ENCODE measurements at places on chromosomes 5 and 9.

DNA sequence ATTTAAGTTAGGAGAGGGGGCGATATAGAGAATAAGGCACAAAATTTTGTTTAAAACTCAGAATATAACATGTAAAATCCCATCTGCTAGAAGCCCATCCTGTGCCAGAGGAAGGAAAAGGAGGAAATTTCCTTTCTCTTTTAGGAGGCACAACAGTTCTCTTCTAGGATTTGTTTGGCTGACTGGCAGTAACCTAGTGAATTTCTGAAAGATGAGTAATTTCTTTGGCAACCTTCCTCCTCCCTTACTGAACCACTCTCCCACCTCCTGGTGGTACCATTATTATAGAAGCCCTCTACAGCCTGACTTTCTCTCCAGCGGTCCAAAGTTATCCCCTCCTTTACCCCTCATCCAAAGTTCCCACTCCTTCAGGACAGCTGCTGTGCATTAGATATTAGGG, 18.3 kb downstream of the MOCS2 start:
- peak; percentile 71 for DNase-seq

GRCh38 chr5:42531611-42532010, 108.4 kb downstream of the GHR start:
- no peak for DNase-seq

DNA sequence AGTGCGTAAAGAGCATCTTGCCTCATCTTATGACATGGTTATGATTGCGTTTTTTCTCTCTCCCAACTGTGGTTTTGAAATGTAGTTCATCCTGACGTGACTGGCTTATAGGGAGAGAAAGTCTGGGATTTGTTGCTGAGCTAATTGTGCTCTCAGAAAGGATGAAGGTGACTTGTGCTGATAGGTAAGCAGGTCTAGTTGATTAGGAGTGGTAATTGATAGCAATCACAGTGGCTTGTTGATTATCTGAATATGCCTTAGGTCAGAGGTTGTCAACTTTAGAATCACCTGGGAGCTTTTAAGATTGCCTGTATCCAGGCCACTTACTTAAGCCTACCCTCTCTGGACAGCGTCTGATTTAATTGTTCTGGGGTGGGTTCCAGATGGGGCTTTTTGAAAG, 117.8 kb downstream of the TLE4 start:
- DNase-seq = no peak

DNA sequence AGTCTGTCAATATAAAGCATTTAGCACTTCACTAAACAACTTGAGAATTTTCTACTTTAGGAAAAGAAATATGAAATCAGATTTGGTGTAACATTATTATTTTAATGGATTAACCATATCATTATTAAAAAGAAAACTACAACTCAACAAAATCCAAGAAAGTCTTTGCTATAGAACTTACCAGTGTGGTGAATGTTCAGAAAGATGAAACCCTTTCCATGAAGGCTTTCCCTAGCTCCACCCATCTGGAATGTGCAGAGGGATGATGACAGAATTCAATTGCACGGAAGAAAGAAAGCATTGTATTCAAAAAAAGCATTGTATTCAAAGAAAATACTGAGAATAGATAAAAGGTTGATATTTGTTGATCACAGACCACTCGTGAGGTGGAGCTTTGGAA, 328.6 kb upstream of the NUDT12 start:
- DNase-seq = no peak

DNA sequence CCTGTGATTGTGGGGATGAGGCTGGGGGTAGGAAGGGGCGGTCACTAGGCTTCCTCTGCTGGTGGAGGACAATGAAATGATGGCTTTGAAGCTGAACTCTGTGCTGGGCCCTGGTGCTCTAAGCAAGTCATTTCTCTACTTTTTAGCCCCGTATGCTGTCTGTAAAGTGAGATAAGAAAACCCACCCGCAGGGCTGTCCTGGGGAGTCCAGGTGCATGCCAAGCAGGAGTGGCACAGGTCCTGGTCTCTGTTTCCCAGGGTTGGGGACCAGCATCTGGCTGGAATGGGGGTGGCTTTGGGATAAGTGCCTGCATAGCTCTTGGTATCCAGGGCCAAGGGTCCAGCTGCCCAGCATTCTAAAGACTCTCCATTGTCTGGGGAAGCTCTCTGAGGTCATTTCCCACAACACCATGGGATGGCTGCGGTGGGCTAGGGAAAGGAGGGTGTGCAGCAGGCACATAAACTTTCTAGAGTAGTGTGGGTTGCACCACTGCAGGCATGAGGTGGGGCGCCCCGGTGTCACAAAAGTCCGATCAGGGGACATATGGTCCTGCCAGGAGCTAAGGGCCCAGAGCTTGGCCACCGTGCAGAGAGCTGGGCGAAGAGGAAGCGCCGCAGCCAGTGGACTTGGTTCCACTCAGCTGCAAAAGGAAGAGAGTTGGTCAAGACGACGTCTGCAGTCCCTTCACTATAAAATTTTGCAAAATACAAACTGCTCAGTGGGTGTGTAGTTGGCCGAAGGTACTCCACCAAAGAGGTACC, 25.6 kb upstream of the GTF3C5 start:
- no peak for DNase-seq

GRCh38 chr9:124262649-124262972, 4.9 kb downstream of the NEK6 start:
- no peak for DNase-seq

- DNase-seq = no peak
These were observed 142.8 kb upstream of the EFNA5 start for GRCh38 chr5:107813559-107813958.

DNA sequence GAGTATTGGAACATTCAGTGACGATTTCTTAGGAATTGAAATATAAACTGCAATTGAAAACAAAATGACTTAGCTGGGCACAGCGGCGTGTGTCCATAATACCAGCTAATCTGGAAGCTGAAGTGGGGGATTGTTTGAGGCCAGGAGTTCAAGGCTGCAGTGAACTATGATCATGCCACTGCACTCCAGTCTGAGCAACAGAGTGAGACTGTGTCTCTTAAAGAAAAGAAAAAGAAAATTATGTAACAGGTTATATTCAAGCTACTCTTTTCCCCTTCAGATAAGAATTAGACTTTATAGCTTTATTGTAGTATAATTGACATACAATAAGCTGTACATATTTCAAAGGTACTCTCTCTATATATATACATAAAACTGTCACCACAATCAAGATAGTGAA, 6.4 kb downstream of the SLC26A2 start:
- no peak for DNase-seq

DNA sequence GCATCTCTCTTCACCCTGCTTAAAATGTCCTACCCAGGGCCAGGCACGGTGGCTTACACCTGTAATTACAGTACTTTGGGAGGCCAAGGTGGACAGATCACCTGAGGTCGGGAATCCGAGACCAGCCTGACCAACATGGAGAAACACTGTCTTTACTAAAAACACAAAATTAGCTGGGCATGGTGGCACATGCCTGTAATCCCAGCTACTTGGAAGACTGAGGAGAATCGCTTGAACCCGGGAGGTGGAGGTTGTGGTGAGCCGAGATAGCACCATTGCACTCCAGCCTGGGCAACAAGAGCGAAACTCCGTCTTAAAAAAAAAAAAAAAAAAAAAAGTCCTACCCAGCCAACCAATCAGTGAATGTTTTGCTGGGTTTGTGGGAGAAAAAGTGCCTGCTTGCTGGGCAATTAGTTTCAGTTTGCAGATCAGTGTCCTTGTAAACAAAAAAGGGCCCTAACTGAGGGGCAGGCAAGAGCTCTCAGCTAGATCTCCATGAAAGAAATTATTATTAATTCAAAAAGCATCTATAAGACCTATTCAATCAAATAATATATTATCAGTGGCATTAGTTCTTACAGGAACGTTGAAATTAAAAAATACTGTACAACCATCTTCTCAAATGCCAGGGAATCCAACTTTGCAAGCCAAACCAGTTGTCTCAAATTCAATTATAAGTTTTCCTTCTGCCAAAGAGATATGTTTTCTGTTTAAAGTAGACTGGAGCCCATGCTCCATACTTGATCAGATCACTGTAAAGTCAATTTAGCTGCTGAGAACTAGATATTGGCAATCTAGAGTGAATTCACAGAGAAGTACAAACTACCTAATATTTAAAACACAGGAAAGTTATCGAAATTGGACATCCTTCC, 3.9 kb downstream of the MEGF9 start:
- DNase-seq = no peak

GRCh38 chr5:73311291-73312110, 137.1 kb downstream of the FOXD1 start:
- peak; percentile 92 for DNase-seq

GRCh38 chr5:146675636-146676035, 159.6 kb upstream of the GPR151 start:
- DNase-seq = peak; percentile 28

DNA sequence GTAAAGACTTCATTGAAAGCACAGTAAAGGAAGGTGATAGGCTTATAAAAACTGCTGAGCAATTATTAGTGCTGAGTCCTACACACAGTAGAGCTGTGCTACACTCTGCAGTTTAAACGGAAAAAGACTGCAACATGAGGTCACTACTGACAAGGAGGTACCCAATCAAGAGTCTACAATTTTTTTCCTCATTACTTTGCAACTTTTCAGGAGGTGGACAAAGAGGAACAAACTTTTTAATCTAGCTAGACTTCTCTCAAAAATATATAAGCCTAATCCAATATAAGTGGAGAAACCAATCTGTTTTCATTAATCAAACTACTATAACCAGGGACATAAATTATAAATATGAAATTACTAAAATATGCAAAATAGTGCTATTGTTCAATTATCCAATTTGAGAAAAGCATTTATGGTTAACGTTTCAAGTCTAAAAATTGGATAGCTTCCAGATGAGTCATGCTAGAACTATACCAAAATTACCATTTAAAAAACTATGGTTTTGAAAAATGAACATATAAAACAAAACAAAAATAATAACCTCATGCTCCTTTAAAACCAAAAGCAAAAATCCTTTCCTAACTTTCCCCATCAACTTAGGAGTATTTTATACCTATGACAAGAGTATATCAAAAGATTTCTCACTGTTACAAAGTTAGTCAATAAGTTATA, 37.7 kb downstream of the FAM13B start:
- peak; percentile 56 for DNase-seq

- DNase-seq = peak; percentile 5
These were observed 190.1 kb downstream of the TMEM232 start for GRCh38 chr5:110536120-110537115.

- DNase-seq = no peak
These were observed 55.3 kb downstream of the SPEF2 start for GRCh38 chr5:35672995-35673394.

DNA sequence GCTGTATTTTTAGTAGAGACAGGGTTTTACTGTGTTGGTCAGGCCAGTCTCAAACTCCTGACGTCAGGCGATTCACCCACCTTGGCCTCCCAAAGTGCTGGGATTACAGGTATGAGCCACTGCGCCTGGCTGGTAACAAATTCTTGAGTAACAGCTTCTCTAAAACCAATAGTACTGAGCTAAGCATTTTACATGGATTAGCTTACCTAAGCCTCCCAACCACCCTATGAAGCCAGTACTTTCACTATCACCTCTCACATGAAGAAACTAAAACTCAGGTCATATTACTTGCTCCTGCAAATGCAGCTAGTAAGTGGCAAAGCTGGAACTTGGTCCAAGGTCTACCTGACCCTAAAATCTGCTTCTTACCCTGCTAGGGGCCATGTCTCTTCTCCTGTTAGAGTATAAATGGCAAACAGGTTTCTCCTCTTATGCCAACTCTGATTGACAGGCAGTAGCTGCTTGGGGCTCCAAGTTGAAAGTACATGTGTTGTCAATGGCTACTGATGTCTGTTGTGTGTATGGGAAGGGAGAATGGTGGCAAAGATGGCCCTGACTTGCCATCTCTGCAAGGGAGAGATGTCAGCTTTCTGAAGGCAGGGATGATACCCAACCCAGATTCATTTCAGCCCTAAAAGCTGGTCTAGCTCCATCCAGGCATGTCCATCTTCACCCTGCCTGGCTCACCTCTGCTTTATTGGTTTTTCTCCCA, 4.0 kb downstream of the PHF19 start:
- DNase-seq = no peak

- DNase-seq = no peak
These were observed 67.0 kb downstream of the HAPLN1 start for GRCh38 chr5:83653669-83654068.

- no peak for DNase-seq
These were observed 130.8 kb downstream of the PCSK1 start for GRCh38 chr5:96302174-96302738.

DNA sequence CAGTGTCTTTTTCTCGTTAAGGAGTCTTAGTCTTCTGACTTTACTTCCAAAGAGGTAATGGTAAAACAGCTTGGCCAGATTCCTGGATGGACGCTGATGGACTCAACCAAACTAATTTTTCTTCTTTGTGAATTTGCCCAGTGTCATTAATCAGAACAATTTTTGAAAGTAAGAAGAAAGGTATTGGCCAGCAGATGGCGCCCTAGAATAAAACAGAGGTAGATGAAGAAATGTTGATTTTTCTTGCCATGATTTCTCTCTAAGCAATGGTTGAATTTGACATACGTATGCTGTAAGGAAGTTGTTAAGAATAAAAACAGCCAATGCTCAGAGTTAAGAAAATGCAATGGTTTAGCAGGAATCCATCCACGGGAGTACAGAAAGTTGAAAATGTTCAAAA, 500.0 kb downstream of the DIRAS2 start:
- DNase-seq = peak; percentile 7

GRCh38 chr5:69415584-69415958, 655 bp downstream of the MARVELD2 start:
- DNase-seq = no peak

DNA sequence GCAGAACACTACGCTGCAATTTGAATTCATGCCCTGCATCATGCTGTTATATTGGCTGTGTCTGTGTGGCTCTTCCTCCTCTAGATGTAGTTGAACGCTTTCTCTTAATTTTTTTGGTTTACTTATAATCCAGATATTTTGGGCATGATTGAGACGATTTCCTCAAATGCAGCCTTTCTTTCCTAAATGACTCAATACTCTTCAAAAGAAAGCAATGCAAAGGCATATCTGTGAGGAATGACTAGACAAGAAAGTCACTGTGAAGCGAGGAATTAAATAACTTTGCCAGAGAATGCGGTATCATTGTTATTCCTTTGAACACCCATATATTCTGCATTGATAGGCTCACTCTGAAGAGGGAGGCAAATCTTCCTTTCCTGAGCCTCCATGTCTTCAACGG, 152.8 kb downstream of the YIPF5 start:
- DNase-seq = no peak

DNA sequence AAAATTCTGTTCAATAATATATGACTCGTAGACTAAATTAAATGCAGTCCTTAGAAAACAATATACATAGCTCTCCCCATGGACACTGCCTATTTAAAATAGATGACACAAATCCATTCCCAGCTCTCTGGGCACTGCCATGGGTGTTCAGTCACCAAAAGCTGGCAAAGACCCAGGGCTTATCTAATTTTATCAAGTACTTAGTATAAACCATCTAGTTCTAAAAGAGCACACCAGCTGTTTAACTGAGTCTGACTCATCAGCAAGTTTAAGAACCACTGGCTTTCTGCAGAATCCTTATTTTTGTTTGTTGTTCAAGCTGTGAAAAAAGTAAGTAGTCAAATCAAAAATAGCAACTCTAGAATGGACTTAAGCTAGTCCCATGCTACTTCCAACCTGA, 107.6 kb downstream of the PLPP1 start:
- DNase-seq = peak; percentile 28

GRCh38 chr9:92877531-92878430, at the start of gene ZNF484:
ZNF484 (minus strand) TSS chr9:92878038; CDS start chr9:92875029, 3,009 bp downstream.
- peak; percentile 96 for DNase-seq

Data from NCI-H226 (cell line).